ENCODE measurements at places on chromosomes 5 and 9.

GRCh38 chr9:130555968-130556367, 23.4 kb upstream of the FUBP3 start:
- no peak for DNase-seq

GRCh38 chr5:9545992-9546851, at the start of gene SEMA5A:
Gene SEMA5A (minus strand): TSS chr5:9546075. CDS start chr5:9379946, 166,129 bp downstream.
- DNase-seq: peak; percentile 21

- DNase-seq: no peak
Measured at GRCh38 chr9:128053560-128053959, 13.6 kb downstream of the NAIF1 start.

DNA sequence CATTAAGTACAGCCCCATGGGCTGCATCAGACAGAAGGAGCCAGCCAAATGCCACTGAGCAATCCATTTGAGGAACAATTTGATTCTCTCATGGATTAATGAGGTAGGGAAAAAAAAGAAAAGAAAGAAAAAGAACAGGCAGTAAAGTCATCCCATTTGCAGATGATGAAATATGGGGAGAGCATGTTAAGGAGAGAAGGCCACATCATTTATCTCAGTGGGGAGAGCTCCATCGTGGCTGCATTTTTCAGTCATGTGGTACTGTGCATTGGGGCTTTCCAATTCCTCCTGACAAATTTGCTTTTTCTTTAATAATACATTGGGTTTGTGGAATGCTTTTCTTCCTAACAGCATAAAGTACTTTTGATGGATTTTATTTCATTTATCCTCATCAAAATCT, 375.2 kb upstream of the TLE4 start:
- DNase-seq: no peak

- DNase-seq: no peak
Measured at GRCh38 chr9:136910197-136910900, 24.0 kb downstream of the TRAF2 start.

GRCh38 chr5:110440058-110440457, 286.4 kb downstream of the TMEM232 start:
- no peak for DNase-seq

- DNase-seq: no peak
Measured at GRCh38 chr5:449151-449550, 6.2 kb downstream of the EXOC3 start.

DNA sequence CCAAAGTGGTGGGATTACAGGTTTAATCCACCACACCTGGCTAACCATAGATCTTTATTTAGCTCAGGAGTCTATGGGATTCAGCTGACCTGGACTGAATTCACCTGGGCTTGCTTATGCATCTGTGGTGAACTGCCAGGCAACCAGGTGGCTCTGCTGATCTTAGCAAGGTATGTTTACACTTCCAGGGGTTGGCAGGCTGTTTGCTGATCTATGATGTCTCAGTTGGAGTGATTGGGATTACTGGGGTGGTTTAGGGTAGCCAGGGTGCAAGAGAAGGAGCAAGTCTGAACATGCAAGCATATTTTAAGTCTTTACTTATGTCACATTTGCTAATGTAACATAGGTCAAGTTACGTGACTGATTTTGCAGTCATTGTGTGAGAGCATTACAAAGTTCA, 63.6 kb upstream of the JAK2 start:
- DNase-seq: no peak

GRCh38 chr5:91103353-91104061, 279.6 kb downstream of the ARRDC3 start:
- no peak for DNase-seq

DNA sequence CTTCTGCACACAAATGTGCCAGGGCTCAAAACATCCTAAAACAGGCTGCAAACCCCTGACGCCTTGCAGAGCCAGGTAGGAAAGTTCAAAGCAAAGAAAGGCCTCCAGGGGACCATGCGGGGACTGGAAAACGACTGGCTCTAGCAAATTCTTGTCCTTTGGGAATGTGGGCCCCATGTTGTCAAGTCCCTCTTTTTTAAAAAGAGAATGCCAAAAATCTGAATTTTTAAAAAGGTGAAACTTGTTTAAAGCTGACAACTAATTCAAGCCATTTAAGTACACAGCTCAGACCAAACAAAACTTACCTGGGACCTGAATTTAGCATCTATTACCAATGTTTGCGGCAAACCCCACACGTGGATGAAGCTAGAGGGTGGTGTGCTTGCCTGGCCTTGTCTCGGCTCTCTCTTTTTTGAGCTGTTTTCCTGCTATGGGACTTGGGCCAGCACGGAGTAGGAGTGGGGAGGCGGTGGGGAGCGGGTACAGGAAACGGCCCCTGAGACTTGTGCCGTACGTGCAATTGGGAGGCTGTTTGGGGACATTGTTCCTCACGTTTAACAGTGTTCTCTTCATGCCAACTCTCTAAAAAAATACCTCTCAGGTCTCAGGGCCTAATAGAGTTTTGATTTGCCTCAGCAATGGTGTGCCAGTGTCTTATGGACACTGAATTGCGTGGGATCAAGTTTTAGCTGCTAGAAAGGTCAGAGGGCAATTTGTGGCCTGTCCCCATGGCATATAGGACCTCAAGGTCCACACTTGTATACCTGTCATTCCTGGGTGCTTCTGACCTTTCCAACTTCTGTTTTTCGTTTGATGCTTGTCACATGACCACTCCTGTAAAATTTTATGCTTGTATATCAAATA, 15.1 kb upstream of the PHF19 start:
- DNase-seq: peak; percentile 69

DNA sequence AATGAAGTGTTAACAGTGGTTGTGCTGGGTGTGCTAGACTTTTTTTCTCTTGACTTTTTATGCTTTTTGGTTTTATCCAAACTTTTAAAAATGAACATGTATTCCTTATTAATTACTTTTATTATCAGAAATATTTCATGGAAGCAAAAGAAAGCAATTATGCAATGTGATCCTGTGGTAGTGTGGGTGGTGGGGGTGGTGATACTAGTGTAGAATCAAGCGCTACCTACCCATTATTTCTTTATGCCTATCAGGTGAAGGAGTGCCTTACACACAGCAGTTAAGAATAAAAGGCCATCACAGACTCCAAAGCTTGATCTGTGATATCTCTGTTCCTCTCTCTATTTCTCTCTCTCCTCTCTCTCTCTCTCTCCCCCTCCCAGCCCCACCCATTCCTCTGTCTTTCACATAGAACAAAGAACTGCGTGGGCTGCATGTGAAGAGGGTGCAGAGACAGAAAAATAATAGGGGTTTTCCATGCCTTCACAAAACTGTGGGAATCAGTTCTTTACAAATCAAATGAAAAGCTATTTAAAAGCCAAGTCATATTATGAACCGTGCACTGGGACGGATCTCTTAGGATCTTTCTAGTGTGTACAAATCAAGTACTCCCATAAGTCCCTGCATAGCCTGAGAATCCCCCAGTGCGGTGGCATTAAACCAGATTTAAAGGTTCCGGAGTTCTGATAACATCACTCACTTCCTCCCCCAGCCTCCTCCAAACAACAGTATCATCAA, 351.2 kb downstream of the RAB3C start:
- no peak for DNase-seq

GRCh38 chr5:80711938-80712337, 57.2 kb upstream of the DHFR start:
- no peak for DNase-seq

DNA sequence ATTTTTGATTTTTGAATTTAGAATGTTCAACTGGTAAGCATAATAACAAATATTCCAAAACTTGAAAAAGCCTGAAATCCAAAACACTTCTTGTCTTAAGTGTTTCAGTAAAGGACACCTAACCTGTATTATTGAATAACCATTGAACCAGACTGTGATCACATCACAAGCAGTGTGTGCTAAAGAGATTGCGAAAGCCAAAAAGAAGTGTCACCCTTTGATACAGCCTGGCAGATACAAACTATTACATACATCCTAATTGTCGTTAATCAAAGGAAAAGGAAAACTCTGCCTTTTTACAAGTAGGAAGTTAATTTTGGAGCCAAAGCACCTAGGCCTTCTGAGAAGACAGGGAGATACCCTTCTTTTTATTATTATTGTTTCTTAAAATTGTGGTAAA, 8.4 kb upstream of the FAM120AOS start:
- no peak for DNase-seq

GRCh38 chr9:105681724-105682123, 12.6 kb upstream of the TMEM38B start:
- DNase-seq: no peak

DNA sequence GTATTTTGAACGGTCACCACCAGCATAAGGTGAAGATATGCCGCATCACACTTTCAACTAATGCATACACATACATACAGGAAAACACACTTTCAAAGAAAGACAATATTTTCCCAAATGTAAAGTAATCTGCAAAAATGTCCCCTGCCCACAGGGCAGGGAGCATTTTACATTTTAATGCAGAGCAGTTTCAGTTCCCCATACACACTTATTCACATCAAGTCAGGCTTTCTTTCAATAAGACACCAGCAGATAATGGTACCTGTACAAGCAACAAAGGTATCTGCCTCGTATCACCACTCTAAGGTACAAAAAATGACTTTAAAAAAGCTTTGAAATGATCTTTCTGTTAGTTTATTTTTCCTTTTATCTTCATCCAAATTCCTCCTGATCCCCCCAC, 247.1 kb upstream of the CCNG1 start:
- no peak for DNase-seq

DNA sequence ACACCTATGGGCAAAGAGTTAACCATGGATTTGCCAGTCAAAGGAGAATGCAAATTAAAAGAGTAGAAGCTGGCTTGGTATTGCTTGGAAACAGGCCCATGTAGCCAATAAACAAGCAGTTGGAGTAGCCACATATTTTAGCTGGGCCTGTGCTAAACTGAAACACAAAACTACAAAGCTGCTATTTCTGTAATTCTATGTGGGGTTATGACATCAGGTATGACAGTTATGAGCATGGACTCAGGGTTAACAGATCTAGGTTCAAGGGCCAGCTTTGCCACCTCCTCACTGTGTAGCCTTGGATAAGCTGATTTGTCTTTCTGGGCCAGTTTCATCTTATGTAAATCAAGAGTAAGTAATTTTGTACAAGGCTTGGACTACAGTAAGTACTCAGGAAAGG, 142.7 kb downstream of the PIP5K1B start:
- no peak for DNase-seq

GRCh38 chr5:176540476-176540899, 3.3 kb upstream of the RNF44 start:
- DNase-seq: no peak

GRCh38 chr5:138385660-138386059, 33.2 kb downstream of the KDM3B start:
- no peak for DNase-seq

DNA sequence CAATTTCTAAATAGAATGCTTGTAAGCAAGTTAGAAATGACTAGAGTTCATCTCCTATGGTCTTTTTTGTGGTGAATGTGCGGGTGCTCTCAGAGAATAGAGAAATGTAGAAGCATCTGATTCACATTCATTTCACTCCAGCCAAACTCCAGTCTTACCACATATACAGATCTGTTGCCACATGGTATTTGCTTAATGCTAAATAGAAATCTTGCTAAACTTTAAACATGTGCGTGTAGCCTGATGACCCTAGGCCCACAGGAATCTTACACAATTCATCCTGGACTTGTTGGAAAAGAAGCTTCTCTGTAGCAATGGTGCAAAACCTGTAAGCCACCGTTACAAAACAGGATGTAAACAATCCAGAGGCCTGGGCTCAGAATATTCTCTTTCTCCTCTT, 135.2 kb downstream of the PCSK1 start:
- no peak for DNase-seq

DNA sequence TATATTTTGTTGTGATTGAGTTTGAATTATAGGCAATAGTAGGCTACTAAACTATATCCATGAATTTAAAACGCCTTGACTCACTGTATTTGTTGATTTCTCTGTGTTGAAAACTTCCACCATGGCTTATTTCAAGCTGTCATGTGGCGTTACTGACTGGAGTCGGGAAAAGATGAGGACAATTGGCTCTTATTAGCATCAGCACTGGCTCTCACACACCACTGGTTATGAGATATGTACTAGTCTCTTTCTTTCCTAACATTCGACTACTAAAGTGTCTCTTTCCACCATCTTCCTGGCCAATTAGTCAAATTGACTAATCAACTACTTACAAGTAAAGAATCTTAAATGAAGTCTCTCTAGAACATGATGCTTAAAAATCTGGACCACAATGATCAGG, 9.1 kb upstream of the DAB2 start:
- DNase-seq: no peak

- no peak for DNase-seq
Measured at GRCh38 chr9:136787690-136788400, 3.3 kb upstream of the TMEM141 start.

- DNase-seq: no peak
Measured at GRCh38 chr5:58666598-58667581, 84.0 kb downstream of the RAB3C start.

- DNase-seq: no peak
Measured at GRCh38 chr9:124800306-124801259, 23.6 kb downstream of the OLFML2A start.

DNA sequence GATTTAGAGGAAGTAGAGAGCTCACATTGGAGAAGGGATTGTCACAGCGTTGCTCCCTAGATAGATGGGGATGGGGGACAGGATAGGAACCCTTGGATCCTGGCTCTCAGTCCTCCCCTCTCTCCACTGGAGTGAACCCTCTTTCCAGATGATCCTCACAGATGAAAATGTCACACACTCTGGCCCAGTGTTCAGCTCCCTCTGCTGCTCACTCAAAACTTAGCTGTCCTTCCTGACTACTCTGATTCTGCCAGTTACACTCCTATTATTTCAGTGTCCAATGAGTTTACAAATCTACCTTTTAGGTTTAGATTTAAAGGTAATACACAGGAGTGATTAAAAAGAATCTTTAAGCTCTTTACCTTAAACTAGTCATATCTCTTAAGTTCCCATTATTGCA, 5.8 kb upstream of the SPINK7 start:
- no peak for DNase-seq

- no peak for DNase-seq
Measured at GRCh38 chr9:73539881-73540390, 388.3 kb downstream of the ANXA1 start.

DNA sequence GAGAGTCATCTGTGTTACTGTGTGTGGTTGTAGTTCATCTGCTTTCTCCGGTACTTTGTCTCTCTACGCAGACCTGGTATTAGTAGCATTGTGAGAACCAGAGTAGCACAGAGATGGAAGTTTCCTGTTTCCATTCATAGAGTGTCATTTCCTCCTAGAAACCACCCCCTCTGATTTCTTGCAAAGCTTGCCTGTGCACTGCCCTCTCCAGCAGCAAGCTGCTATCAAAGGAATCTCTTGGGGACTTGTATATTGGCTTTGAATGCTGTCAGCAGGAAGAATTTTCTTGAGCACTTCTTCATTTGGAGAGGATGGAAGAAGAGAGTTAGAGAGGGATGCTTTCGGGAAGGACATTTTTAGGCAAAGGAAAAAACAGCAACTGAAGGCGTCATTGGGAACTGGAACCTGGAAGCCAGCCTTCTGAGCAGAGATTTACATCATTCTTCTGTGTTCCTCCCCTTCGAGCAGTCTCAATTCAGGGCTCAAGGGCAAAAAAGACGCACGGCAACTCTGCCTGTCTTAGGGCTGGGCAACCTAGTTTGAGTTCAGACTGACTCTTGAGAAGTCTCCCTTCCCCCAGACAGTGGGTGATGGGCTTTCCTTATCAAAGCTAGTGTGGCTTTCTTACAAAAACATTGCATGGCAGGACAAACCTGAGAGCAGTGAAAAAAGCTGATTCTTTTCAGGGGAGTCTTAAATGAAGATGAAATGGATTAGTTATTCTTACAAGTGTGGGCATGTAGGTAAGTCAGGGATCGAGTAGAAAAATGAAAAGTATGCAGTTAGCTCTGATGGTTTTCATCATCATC, 226.3 kb downstream of the AOPEP start:
- no peak for DNase-seq

- DNase-seq: no peak
Measured at GRCh38 chr5:63962279-63962678, at the start of gene HTR1A. Gene HTR1A (minus strand): TSS chr5:63962445. CDS start chr5:63961719, 726 bp downstream.

- DNase-seq: no peak
Measured at GRCh38 chr9:121567500-121568342, 68.1 kb upstream of the GGTA1 start.
